Caco-2 (cell line): ENCODE measurements at places on chromosomes 1 and 21. TPM values are rescaled to one million over a fixed set of nuclear protein-coding genes. Genes with fewer than 3 reads are reported as not detected.

DNA sequence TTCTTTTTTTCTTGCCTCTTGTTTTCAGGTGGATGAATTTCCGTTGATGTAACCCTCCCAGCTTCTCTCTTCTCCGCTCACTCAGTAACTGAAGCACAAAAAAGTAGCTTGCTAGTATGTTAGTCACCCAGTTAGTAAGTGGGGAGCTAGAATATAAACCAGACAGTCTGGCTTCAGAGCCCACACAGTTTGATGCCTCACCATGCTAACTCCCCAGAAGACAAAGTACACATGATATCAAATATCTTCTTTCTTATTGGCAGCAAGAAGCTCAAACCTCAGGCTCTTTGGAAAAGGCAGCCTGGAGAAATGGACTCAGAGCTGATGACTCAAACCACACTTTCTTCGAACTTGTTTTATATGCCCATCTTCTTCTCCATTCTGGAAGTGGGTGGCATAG, 187.5 kb upstream of the PLXNA2 start:
- no peak for DNase-seq

DNA sequence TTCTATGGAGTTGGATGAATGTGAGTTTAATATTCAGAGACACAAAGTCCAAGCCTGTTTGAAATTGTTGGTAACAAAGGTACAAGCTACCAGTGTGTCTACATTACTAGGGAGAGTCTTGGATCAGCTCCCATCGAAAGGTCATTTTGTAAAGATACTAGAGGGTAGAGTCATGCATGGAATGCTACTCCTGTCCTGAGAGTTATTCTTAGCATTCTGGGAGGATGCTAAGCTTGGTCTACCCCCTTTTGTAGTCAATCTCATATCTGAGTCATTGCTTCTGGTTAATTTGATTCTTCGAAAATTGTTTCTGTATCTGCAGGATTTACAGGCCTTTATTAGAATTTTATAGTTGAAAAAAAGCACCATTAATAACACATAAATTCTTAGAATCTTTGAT, 240.2 kb downstream of the ST6GALNAC3 start:
- DNase-seq = no peak

- no peak for DNase-seq
Measured at GRCh38 chr1:230385158-230385450, 41.0 kb downstream of the PGBD5 start.

- DNase-seq = peak; percentile 28
Measured at GRCh38 chr1:158095737-158096335, 84.9 kb upstream of the CD1D start.

GRCh38 chr1:245160741-245161400, 6.1 kb downstream of the KIF26B start:
- DNase-seq = no peak

DNA sequence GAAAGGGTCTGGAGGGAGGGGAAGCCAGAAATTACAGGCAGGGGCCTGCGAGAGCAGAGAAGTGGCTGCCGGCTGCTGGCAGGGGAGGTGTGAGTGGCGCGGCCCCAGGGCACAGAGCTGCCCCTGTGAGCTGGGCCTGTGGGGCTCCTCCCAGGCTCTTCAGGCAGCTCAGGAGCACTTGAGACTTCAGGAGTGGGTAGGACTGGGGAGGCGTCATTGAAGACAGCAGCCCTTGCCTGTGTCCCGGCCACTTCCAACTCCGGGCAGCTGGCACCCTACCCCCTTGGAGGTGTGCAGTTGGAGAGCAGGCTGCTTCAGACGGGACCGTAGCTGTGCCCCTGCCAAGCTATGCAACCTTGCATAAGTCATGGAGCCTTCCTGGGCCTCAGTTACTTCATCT, 87.5 kb upstream of the ACTL8 start:
- no peak for DNase-seq

DNA sequence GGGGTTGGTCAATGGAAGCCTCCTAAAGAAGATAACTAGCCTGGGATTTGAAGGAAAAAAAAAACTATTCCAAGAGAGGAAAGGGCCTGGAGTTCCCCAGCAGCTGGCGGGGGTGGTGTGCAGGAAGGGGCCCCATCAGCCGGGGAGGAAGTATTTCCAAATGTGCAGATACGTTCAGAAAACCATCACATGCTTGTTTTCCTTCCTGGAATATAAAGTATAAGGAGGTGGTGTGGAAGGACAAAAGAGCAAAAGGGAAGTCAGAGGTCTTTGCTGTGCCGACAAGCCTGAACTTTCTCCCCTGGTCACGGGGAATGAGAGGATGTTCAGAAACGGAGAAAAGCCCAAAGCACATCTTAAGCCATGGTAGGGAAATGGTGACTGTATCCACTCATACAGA, 72.0 kb upstream of the BACE2 start:
- DNase-seq = no peak

DNA sequence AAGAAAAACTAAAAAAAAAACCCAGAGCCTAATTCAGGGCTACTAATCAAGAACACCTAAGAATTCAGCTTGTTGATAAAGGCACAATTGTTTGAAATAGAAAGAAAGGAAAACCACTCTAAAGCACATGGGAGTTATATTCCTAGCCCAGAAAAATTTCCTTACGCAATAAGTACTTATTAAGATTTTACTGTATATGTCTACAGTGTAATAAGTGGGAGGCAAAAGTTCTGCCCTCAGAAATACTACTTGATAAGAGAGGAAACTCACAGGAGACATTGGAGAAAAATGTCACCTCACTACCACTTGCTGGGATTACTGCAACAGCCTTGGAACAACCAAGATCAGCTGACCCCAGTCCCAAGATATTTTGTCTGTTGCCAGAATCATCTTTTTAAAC, 66.1 kb downstream of the IARS2 start:
- no peak for DNase-seq

DNA sequence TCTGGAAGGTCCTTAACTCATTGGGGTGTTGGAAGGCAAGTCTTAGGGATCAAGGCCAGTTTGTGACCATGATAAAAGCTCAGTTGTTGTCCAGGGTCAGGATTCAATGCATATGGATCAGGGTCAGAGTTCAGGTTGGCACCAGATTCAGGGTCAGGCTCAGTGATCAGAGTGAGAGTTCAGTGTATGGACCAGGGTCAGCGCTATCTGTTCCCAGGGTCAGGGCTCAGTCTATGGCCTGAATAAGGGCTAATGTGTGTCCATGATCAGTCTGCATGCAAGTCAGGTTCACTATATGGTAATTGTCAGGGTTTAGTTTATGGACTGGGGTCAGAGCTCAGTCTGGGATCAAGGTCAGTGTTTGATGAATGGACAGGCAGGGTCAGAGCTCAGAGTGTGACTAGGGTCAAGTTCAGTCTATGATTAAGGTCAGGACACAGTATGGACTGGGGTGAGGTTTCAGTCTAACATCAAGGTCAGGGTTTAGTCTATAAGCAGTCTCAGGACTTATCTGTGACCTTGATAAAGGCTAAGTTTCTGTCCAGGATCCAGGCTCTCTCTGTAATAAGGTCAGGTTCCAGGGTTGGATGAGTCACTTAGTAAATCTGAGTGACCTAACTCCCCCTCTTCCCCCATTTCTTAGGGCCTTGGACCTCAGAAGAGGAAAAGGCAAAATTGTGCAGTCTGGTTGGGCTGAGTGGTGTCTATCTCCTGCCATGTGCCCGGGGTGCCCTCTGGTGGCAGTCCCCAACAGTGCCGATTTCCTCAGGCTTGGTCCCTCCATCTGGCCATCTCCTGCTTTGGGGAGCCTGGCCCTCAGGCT, 23.8 kb downstream of the KNCN start:
- DNase-seq = peak; percentile 65

The GBP6 gene
- total RNA-seq = not detected in 2 replicates

The CD5L gene
- not detected in 2 replicates for total RNA-seq

The CD48 gene
- not detected in 2 replicates for total RNA-seq

The PTGS2 gene
- 18.4 and 24.2 TPM in 2 replicates for total RNA-seq

The MYBPH gene
- 19.7 and 25.9 TPM in 2 replicates for total RNA-seq

The SEMA4A gene
- total RNA-seq = 0.52 and 1.3 TPM in 2 replicates
